Upper lobe of left lung (tissue), 6 donors: ENCODE measurements at places on chromosomes 4 and X. TPM values are rescaled to one million over a fixed set of nuclear protein-coding genes. Genes with fewer than 3 reads are reported as not detected.

Gene GAGE12H
- total RNA-seq: not detected

Gene CLCN5
- 8.1 TPM for total RNA-seq

Gene MAGEC2
- total RNA-seq: not detected

Gene POU3F4
- total RNA-seq: not detected

Gene TEX11
- not detected for total RNA-seq

Gene LRIT3
- total RNA-seq: 0.46 TPM

Gene PPP4R3C
- not detected for total RNA-seq
